Vagina (tissue), 2 donors: ENCODE measurements at places on chromosomes 3 and 15.

GRCh38 chr15:81926981-81927380 lies 118.8 kb downstream of the MEX3B start:
- no peak overlapping the region for H3K27ac ChIP-seq
- H3K4me1 ChIP-seq = no peaks in the 10 kb centered on the region
- H3K4me3 ChIP-seq = no peak overlapping the region
- H3K27me3 ChIP-seq = no peaks in the 10 kb centered on the region
- no peaks in the 10 kb centered on the region for H3K36me3 ChIP-seq
- no peak for DNase-seq

GRCh38 chr3:115019900-115020299 lies 127.2 kb downstream of the ZBTB20 start:
- H3K27me3 ChIP-seq = no peaks in the 10 kb centered on the region
- H3K36me3 ChIP-seq = no peaks in the 10 kb centered on the region
- H3K4me3 ChIP-seq = no peak overlapping the region
- no peak for DNase-seq
- H3K4me1 ChIP-seq = peaks cover 24% of the 10 kb centered on the region
- H3K27ac ChIP-seq = no peak overlapping the region

DNA sequence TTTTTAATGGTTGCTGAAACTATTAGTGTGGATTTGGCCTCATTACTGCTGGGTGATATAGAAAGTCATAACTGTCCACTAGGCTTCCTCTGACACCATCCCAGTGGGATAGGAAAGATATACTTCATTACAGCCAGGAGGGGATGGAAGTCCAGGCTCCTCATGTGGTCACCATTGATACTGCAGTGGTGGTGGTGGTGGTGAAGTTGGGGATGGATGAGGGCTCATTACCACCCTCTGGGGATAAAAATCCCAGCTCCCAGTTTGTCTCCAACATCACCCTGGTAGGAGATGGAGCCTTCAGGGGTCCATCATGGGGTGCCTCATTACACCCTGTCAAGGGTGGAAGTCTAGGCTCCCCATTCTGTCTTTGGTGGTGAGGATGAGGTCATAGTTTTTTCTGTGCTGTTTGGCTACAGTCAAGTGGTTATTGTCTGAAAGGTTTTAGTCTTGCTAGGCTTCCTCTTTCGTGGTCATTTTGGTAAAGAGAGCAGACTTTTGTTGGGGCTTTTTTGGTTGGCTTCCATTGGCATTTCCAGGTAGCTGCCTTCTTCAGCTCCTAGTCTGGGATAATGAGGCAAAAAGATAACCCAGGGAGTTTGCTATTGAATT lies 30.1 kb upstream of the FILIP1L start:
- no peak overlapping the region for H3K4me3 ChIP-seq
- no peak for DNase-seq
- no peak overlapping the region for H3K27ac ChIP-seq
- H3K4me1 ChIP-seq = no peaks in the 10 kb centered on the region
- H3K27me3 ChIP-seq = no peaks in the 10 kb centered on the region

- H3K36me3 ChIP-seq = no peaks in the 10 kb centered on the region
- H3K4me1 ChIP-seq = peaks cover 5% of the 10 kb centered on the region
- H3K27me3 ChIP-seq = no peaks in the 10 kb centered on the region
- H3K27ac ChIP-seq = no peak overlapping the region
Measured at GRCh38 chr3:53078656-53079055, 32.8 kb upstream of the SFMBT1 start.

DNA sequence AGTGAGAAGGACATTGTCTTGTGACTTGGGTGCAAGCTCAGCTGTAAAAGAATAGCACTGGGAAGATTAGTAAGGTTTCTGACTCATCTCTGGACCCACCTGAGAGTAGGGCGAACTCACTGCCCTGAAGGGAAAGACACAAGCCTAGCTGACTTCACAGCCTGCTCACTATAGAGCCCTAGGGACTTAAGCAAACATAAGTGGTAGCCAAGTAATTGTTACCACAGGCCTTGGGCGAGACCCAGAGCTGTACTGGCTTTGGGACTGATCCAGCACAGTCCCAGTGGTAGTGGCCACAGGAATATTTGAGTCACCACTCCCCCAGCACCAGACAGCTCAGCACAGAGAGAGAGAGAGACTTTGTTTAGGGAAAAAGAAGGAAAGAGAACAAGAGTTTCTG lies 429.9 kb downstream of the TBL1XR1 start:
- H3K4me3 ChIP-seq = no peak overlapping the region
- H3K27me3 ChIP-seq = no peaks in the 10 kb centered on the region
- H3K36me3 ChIP-seq = no peaks in the 10 kb centered on the region
- no peaks in the 10 kb centered on the region for H3K4me1 ChIP-seq
- no peak overlapping the region for H3K27ac ChIP-seq
- DNase-seq = no peak

- H3K4me1 ChIP-seq = no peaks in the 10 kb centered on the region
- H3K27me3 ChIP-seq = no peaks in the 10 kb centered on the region
- no peak overlapping the region for H3K27ac ChIP-seq
- no peak overlapping the region for H3K4me3 ChIP-seq
Measured at GRCh38 chr3:108623504-108623903, 34.0 kb downstream of the DZIP3 start.

GRCh38 chr15:95596496-95596895 lies 734.0 kb upstream of the NR2F2 start:
- no peak for DNase-seq
- no peaks in the 10 kb centered on the region for H3K27me3 ChIP-seq
- no peak overlapping the region for H3K4me3 ChIP-seq
- no peaks in the 10 kb centered on the region for H3K4me1 ChIP-seq

DNA sequence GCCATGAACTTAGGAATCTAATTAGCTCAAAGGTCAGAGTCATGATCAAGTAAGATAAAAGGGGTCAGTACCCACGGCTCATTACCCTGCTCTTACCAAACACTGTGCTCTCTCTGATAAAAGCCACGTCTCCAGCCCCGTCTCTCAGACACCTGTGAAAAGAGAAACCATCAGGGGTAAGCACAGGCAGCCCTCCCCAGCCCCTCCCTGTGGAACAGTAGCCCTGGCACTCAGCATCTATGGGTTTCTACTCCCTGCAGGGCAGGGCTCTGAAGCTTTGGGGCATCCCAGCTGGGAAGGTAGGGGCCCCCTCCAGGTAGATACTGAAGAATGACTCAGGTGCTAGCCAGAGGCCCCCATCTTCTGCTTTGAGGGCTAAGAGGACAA lies 10.5 kb downstream of the LTF start:
- H3K4me1 ChIP-seq = no peaks in the 10 kb centered on the region
- no peak overlapping the region for H3K27ac ChIP-seq
- no peaks in the 10 kb centered on the region for H3K27me3 ChIP-seq
- no peak for DNase-seq

- H3K4me3 ChIP-seq = no peak overlapping the region
- no peaks in the 10 kb centered on the region for H3K4me1 ChIP-seq
- H3K36me3 ChIP-seq = no peaks in the 10 kb centered on the region
- no peaks in the 10 kb centered on the region for H3K27me3 ChIP-seq
Measured at GRCh38 chr3:7766530-7766929, 735.1 kb upstream of the LMCD1 start.

GRCh38 chr15:70632491-70633102 lies 130.8 kb downstream of the UACA start:
- no peak overlapping the region for H3K4me3 ChIP-seq
- H3K27ac ChIP-seq = no peak overlapping the region
- no peaks in the 10 kb centered on the region for H3K27me3 ChIP-seq
- H3K4me1 ChIP-seq = no peaks in the 10 kb centered on the region
- H3K36me3 ChIP-seq = no peaks in the 10 kb centered on the region

GRCh38 chr3:43006825-43007224 lies 27.7 kb downstream of the GASK1A start:
- no peaks in the 10 kb centered on the region for H3K27me3 ChIP-seq
- H3K4me1 ChIP-seq = no peaks in the 10 kb centered on the region
- H3K4me3 ChIP-seq = no peak overlapping the region
- no peak overlapping the region for H3K27ac ChIP-seq
- no peaks in the 10 kb centered on the region for H3K36me3 ChIP-seq
- no peak for DNase-seq

DNA sequence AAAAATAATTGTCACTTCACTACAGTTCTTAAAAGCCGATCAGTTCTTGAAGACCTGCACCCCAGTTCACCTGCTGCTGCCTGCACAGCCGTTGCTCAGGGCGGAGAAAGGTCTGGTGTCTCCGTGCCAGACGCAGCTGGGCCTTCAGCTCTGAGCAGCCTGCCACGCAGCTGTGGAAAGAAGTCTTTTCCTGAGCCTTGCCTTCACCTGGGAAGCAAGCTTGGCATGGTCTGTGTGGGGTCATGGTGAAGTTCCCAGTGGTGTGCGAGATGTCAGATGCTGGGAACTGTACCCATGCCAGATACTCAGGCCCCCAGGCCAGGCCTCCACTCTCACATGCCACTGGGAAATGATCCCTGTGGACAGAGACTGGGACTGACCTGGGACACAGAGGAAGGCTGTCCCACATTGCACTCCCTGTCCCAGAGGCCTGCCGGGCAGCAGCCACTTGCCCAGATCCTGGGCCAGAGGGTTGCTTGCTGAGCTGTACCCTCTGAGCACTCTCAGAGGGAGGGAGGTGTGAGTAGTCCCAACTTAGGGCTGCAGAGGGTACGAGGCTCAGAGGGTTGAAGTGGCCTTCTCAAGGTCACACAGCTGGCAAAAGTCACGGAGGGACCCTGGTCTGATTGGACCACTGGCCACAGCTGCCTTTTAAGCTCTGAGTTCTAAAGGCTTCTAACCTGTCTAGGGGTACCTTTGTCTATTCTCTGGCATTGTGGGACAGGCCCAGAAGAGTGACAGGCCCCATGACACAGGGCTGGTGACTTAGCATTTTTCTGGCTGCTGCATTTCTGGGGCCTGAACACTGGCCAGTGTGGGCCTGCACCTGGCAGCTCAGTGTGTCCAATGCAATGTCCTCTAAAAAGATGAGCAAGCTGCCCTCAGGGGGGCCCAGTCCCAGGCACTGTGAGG lies 55.4 kb downstream of the KLF13 start:
- no peaks in the 10 kb centered on the region for H3K27me3 ChIP-seq
- H3K36me3 ChIP-seq = no peaks in the 10 kb centered on the region
- no peak for DNase-seq
- H3K4me3 ChIP-seq = no peak overlapping the region

DNA sequence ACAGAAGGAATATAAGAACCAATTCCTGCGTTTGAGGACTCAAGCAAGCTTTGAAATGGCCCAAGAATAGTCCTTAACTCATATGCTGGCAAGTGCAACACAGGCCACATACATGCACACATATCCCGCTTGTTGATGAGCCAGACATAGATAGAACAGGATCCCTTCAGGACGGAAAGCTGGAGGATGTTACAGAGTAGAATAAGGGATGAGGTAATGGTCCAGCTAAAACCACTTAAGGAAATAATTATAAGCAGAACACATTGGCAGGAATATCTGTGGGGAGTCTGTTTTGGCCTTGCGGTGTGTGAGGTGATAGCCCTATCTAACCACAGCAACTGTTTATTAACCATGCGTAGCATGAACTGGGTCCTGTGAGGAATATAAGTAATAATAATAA lies 25.0 kb downstream of the SCG3 start:
- DNase-seq = no peak
- no peaks in the 10 kb centered on the region for H3K27me3 ChIP-seq
- H3K4me3 ChIP-seq = no peak overlapping the region
- peak overlapping the region; percentile 26 for H3K27ac ChIP-seq

DNA sequence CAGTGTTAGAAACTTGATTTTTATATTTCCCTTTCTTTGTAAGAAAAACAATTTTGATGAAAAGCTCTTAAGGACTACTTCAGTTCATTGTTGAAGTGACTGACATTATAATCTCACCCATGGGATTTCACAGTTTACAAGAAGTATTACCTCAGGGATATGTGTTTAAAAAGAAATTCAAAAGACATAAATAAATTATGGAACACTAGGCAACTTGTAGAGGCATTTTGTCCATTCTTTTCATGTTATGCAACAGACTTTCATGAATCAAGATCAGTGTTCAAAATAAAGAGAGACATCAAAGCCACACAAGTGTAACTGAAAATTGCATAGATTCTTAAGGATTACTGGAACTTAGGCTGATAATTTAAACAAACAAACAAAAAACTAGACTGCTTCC lies 196.8 kb upstream of the AGTR1 start:
- no peaks in the 10 kb centered on the region for H3K27me3 ChIP-seq
- no peaks in the 10 kb centered on the region for H3K36me3 ChIP-seq
- no peak overlapping the region for H3K27ac ChIP-seq
- no peak overlapping the region for H3K4me3 ChIP-seq
- no peak for DNase-seq
- H3K4me1 ChIP-seq = no peaks in the 10 kb centered on the region

- H3K4me3 ChIP-seq = no peak overlapping the region
- H3K36me3 ChIP-seq = no peaks in the 10 kb centered on the region
- no peak for DNase-seq
- no peak overlapping the region for H3K27ac ChIP-seq
- H3K27me3 ChIP-seq = no peaks in the 10 kb centered on the region
Measured at GRCh38 chr3:30180310-30181177, 425.9 kb upstream of the TGFBR2 start.

- no peaks in the 10 kb centered on the region for H3K4me1 ChIP-seq
- H3K27me3 ChIP-seq = no peaks in the 10 kb centered on the region
Measured at GRCh38 chr15:56281145-56281544, 37.5 kb upstream of the RFX7 start.

GRCh38 chr3:16056217-16056616 lies 118.3 kb upstream of the GALNT15 start:
- H3K36me3 ChIP-seq = no peaks in the 10 kb centered on the region
- H3K27me3 ChIP-seq = no peaks in the 10 kb centered on the region
- no peak for DNase-seq
- no peak overlapping the region for H3K4me3 ChIP-seq
- H3K27ac ChIP-seq = peak overlapping the region; percentile 79
- H3K4me1 ChIP-seq = peaks cover 30% of the 10 kb centered on the region

DNA sequence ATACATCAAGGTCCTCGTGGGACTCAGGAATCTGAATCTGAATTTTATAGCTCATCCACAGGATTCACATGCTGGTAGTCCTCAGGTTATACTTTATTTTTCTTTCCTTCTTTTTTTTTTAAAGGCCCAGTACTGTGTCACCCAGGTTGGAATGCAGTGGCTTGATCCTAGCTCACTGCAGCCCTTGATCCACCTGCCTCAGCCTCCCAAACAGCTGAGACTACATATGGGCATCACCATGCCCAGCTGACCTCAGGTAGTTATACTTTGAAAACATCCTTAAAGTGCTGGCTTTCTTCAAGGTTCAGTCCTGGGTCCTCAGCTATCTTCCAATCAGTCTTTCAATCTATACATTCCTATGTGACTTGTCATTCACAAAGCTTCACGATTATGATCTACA lies 38.2 kb downstream of the SNX4 start:
- H3K36me3 ChIP-seq = peaks cover 33% of the 10 kb centered on the region
- H3K27ac ChIP-seq = no peak overlapping the region
- no peak for DNase-seq
- H3K27me3 ChIP-seq = no peaks in the 10 kb centered on the region
- no peaks in the 10 kb centered on the region for H3K4me1 ChIP-seq
